Activated T-cell treated with anti-CD3 and anti-CD28 coated beads for 48 hours (primary cell): ENCODE measurements at places on chromosomes 12 and 14.
A peak's percentile ranks its signal among the peaks of the same experiment; 100 is the strongest.

- peak; percentile 60 for DNase-seq
Measured at GRCh38 chr12:93569656-93570551, 2.6 kb upstream of the SOCS2 start.

- DNase-seq, result no peak
Measured at GRCh38 chr14:78248501-78249090, 78.4 kb downstream of the NRXN3 start.

- no peak for DNase-seq
Measured at GRCh38 chr12:115338566-115339294, 654.8 kb upstream of the TBX3 start.

- DNase-seq, result no peak
Measured at GRCh38 chr12:106239241-106239950, 8.4 kb downstream of the CKAP4 start.

DNA sequence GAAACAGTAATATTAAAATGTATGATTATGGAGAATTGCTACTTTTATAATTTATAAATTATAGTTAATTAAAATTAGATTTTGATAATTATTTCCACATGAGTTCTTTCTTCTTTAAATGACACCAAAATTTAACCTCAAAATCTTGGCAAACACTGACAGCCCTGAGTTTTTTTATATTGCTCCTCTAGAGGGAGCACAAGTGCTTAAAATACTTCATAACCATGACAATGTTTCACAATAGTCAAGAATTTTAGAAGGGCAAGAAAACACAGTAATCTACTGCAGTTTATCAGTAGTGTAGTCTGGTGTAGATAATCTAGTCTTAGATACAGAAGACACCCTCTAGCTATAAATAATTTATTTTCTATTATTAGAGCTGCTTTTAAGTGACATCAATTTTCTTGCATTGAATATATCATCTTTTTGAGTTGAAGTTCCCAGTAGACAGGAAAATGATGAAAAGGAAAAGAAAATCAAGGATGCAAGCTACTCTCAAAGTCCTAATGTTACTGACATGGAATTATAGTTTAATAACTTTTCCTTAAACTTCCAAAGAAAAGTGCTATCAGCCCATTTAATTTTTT is 14.3 kb upstream of the PTGER2 start:
- DNase-seq, result no peak

DNA sequence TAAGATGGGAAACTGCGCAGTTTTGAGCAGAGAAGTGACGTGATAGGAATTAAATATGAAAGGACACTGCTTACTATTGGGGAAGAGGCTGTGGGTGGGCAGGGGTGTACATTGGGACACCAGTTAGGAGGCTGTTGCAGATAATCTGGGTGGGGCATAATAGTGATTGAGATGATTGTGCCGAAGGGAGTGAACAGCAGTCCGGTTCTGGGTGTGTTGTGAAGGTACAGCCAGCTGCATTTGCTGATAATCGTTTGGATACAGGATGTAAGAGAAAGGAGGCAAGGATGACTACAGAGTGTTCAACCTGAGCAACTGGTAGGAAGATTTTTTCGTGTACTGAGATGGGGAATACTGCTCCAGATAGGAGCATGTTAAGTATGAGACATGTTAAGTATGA is 205.2 kb upstream of the NEDD1 start:
- no peak for DNase-seq

DNA sequence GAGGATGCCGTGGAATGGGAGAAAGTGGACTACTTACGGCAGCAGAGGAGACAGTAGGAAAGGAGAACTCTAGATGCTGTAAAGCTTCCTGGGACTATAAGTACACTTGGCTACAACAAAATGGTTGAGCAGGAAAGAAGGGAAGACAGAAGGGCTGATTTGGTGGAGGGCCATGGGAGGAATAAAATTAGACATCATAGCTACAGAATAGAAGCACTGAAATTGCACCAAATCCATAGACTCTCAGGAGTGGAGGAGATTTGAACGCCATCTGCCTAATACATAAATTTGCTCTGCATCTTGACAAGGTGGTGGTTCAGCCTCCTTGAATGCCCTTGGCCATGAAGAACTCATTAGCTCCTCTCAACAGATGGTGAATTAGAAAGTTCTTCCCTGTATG is 16.3 kb upstream of the DCP1B start:
- DNase-seq, result no peak

DNA sequence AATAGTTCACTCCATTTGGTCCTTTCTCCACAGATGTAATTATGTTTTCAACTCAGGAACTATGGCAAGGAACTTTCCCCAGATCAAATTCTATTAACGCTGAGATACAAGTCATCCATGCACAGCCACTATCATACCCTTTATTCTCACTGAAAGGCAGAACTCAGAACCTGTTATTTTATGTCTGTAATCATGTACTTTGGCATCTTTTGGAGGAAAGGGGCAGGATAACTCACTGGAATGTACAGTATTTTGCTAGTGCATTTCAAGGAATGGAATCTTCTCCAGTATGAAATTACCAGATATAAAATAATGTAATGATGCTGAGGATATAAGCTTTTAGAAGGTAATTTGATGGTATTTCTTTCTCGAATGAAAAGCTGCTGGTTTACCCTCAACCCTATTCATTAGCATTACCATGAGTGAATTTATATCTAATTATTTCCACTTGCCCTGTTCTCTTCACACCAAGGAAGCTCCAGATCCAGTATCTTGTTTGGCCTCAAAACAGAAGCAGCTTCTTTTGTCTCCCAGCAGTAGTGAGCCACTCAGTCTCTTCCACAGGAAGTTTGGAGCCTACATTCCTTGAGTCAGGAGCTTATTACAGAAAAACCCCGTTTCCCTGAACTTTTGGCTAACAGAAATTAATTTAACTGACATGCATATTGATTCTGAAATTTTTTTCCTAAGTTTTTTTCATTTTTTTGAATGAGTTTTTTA is 10.0 kb upstream of the AMHR2 start:
- no peak for DNase-seq

- DNase-seq, result no peak
Measured at GRCh38 chr12:105349138-105349537, 18.6 kb downstream of the C12orf75 start.

GRCh38 chr12:24739106-24739779 is 209.7 kb downstream of the BCAT1 start:
- no peak for DNase-seq

DNA sequence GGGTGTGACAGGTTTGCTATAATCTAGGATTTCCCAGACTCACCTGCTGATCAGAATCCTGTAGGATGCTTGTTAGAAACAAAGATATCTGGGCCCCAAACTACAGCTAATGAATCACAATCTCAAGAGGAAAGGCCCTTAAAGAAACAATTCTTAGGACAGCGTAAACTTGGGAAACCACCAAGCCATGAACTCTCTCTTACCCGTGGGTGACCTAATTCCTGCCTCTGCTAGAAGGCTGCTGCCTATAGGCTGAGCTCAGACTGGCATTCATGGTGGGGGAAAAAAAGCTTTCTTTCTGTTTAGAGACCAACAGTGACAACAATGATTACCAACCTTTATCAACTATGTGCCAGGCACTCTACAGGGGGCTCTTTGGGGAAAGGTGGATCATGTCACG is 213.9 kb upstream of the FKBP4 start:
- no peak for DNase-seq

DNA sequence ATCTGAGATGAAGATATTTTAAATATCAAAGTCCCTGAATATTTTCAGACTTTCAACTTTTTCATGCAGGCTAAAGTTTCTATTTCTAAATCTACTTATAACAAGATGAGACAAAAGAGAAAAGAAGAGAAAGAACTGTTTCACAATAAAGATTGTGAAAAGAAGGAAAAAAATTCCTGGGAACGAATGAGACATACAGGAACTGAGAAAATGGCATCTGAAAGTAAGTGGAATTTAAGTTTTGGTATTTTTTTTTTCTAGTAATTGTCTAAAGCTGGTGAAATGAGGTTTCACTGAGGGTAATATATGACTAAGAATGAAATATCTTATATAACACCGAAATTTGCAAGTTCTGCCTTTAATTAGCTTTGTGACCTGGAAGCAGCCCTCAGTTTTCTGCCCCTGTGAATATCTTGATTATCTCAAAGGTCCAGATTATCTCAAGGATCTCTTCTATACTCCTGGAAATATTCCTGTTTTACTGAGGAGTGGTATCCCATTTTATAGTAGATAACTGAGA is 55.7 kb upstream of the PRPF39 start:
- DNase-seq, result no peak

GRCh38 chr14:91149462-91149861 is 35.6 kb downstream of the DGLUCY start:
- no peak for DNase-seq

- DNase-seq, result no peak
Measured at GRCh38 chr14:71236487-71236886, 329.2 kb downstream of the PCNX1 start.

GRCh38 chr12:103773109-103773910 is 67.7 kb downstream of the NT5DC3 start:
- DNase-seq, result no peak

DNA sequence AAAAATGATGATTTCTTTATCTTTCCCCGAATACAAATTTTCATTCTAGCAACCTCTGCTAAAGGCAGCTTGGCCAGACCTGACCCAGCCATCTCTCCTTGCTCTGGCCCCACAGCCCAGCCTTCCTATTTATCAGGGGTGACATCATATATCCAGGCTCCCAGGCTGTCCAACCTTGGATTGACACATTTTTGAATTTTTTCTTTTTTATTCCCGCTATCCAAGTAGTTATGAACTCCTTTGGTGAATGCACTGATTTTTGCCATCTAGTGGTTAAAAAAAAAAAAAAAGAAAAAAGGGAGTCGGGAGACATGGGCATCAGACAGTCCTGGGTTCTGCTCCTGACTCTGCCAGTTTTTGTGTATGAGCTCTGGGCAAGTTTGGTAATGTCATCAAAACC is 120.5 kb downstream of the PTPN11 start:
- DNase-seq, result no peak

DNA sequence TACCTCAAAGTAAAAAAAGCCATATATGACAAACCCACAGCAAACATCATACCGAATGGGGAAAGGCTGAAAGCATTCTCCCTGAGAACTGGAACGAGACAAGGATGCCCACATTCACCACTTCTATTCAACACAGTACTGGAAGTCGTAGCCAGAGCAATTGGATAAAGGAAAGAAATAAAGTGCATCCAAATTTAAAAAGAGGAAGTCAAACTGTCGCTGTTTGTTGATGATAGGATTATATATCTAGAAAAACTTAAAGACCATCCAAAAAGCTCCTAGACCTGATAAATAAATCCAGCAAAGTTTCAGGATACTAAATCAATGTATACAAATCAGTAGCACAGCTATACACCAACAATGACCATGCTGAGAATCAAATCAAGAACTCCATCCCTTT is 5.2 kb downstream of the NDUFA12 start:
- DNase-seq, result no peak

DNA sequence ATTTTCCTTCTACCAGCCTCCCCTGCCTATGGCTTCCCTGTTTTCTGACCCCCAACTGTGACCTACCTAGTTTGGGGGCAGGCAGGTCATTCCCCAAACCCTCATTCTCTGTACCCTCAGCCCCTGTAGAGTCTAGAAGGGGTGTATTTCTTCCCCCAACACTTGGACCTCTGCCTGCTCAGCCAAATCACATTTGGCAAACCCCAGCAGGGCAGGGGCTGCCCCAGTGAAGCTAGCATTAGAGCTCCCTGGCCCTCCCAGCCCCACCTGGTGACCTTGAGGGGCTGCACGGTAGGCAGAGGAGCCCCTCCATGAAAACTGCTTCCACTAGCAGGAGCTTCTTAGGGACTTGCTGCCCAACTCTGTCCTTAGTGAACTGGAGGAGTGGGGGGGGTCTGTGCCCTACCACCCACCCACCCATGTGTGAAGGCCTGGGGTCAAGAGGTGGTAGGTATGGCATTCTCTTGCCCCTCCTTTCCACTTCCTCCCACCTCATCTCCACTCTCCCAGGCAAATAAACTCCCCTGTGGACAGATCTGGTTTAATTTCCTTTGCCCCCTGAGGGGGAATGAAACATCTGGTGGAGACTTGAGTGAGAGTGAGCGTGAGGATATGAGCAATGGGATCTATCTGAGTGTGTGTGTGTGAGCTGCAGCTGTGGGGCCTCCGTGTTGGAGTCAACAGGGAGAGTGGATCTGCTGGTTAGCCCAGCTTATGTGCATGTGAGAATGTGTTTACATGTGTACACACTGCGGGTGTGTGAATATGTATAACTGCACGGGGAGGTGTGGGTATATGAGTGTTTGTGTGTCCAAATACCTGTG is 1.6 kb downstream of the NXPH4 start:
- DNase-seq, result no peak

DNA sequence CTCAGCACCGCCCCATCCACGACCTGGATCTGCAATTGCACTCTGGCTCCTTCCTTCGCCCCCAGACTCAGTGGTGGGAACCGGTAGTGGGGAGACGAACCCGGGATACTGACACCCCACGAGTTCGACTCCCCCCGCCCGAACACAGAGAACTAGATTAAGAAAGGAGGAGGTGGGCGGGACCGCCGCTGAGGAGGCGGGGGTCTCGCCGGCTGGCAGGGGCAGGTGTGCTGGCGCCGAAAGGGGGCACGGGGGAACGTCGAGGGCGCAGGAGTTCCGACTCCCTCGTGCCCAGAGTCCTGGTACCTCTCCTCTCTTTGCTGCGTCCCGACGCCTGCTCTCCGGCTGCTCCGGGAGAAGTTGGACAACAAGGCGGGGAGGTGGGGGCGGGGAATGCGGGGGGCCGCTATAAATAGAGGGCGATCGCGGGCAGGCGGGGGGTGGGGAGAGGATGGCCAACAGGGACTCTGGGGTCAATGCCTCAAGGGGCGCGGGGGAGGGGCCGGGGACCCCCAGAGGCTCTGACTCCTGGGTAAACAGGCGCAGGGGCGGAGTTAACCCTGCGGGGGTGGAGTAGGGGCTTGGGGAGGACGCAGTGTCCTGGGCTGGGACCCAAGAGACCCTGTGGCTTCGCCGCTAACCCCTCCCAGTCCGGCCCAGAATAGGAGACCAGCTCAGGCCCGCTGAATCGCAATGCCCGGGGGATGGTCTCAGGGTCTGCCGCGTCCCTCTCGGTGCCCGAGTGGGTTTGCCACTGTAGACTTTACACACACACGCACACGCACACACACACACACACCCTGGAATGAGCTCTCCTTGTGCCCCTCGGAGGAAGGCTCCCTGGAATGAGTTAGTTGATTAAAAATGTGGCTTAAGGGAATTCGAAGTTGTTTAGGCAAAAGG is 761 bp upstream of the NDRG2 start:
- DNase-seq, result no peak

DNA sequence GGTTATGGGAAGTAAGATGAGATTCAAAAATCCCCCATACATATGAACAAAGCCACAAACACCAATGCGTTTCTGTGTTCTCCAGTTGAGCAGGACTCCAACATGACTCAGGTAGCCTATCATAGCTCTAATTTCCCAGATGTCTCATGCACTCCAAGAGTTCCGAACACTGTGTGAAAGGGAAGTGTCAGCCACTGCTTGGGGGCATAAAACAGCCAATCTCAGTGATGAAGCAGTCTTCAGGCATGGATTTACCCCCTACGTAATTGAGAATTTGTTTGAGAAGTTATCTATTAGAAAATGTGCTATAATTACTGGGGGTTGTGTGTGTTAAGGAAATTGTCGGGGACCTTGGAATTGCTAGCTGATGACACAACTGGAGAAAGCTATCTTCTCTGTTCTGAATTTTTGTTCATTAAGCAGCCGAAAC is 153.9 kb upstream of the AVPR1A start:
- no peak for DNase-seq

GRCh38 chr14:56118611-56119181 is 485 bp downstream of the PELI2 start:
- peak; percentile 29 for DNase-seq
